Esophagus muscularis mucosa (tissue), 4 donors: ENCODE measurements at places on chromosomes 7 and 10. TPM values are rescaled to one million over a fixed set of nuclear protein-coding genes. Genes with fewer than 3 reads are reported as not detected.

DNA sequence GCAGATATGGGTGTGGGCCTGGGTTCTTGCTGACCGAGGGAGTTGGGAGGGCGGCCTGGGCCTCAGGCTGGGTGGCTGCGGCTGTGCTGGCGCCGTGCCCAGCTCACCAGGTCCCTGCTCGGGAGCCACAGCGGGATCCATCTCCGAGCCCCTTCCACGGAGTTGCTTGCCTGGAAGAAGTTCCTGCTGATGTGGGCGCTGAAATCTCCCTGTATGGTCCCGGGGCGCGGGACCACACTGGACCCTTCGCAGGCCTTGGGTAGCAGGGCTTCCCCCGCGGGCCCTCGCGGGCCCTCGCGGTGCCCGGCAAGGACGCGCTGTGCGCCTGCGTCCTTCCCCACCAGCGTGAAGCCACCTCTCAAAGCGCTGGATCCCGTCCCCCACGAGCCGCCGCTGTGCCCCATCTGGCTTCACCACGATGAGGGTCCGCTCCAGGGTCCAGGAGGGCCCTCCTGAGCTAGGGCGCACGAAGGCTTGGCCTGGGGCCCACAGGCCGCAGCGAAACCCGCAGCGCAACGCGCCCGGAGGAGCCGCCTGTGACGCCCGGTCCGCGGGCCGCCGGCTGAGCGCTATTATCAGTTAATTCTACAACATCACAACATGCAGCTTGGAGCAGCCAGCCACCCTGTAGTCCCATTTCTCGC lies 31.5 kb downstream of the RAB19 start:
- DNase-seq: no peak

- DNase-seq: no peak
Observed at GRCh38 chr10:75042292-75042974, 69.0 kb upstream of the SAMD8 start.

The MYO3A gene
- 0.06 TPM for total RNA-seq

The MYPN gene
- total RNA-seq: 0.83 TPM

- DNase-seq: no peak
Observed at GRCh38 chr10:97179731-97180362, 5.9 kb downstream of the SLIT1 start.

DNA sequence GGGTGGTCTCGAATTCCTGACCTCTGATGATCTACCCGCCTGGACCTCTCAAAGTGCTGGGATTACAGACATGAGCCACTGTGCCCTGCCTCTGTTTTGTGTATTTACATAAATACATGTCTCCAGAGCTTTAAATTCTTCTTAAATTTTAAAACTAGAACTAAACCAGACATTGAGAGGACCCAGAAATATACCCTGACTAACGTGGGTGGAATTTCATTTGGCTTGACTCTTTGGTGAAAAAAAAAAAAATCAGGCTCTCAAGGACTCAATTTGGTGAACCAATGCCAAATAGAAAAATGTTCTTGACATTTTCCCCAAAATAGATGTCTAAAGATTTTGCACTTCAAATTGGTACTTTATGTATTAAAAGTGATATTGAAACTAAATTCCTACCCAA lies 16.6 kb upstream of the FAS start:
- no peak for DNase-seq

DNA sequence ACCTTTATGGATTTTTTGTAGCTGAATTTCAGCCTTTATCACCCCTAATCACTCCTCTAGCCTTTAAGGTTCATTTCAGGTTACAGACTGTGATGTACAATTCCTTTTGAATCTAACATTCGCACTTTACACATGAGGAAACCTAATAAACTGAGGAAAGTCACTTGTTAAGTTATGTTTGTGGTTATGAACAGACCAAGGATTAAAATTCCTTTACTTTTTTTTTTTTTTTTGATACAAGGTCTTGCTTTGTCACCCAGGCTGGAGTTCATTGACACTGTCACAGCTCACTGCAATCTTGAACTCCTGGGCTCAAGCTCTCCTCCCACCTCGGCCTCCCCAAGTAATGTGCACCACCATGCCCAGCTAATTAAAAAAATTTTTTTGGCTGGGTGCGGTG lies 3.6 kb downstream of the MCU start:
- DNase-seq: no peak
